ENCODE measurements at places on chromosomes 16 and 17.

- DNase-seq: no peak
Measured at GRCh38 chr16:54480429-54480828, 193.8 kb upstream of the IRX3 start.

DNA sequence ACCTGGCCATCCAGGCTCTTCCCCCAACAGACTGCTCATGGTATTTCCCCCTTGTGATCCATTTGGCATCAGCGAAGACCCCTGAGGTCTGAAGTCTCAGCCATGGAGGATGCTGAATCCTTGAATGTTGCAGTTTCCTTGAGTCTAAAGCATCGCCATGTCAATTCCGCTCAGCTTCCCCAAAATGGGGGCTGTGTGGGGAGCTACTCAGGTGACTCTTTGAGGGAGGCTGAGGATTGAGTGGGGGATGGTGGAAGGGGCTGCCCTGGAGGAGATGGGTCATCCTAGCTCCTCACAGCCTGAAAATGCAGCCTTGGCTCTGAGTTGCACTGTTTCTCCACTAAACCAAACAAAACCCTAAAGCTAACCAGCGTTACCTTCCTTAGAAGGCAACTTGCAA is 2.6 kb downstream of the C16orf78 start:
- no peak for DNase-seq

DNA sequence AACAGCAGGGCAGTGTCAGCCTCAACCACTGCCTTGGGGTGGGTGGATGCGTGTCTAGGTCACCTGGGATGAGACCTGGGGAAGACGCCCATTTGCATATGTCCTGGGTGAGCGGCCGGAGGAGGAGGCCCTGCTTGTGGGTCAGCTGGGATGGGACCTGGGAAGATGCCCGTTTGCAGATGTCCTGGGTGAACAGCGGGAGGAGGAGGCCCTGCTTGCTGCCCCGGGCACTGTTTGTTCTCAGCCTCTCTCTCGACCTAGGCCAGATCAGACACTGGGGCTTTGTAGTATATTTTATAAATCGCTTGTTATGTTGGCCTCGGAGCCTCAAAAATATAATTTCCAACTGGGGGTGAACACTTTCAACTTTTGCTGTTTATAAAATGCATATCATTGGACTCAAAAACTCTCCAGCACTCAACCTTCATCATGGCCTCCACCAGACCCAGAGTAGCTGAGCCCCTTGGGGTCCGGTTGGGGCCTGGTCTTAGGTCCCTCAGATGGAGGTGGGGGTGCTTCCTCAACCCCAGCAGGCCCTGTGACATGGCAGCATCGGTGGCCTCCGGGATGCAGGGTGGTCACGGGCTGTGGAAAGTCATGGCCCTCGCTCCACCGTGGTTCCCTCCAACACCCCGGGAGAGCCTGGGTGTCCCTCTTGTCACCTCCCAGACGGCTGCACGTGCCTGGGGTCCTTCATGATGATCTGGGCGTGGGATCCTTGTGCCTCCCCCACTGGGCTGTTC is 17.3 kb downstream of the DBNDD1 start:
- no peak for DNase-seq

- DNase-seq: no peak
Measured at GRCh38 chr16:87685766-87686165, 80.0 kb downstream of the KLHDC4 start.

- DNase-seq: no peak
Measured at GRCh38 chr16:66927918-66928649, 2.7 kb upstream of the RRAD start.

All from NCI-H526 treated with DMSO at 0.1 percent for 48 hours (cell line).